ENCODE measurements at places on chromosomes 1 and 21.

GRCh38 chr1:201254625-201255478 is 28.5 kb upstream of the PKP1 start:
- DNase-seq = peak; percentile 33

GRCh38 chr1:10975567-10976326 is 36.7 kb upstream of the TARDBP start:
- no peak for DNase-seq

- no peak for DNase-seq
Measured at GRCh38 chr1:201217146-201217545, 26.5 kb downstream of the IGFN1 start.

DNA sequence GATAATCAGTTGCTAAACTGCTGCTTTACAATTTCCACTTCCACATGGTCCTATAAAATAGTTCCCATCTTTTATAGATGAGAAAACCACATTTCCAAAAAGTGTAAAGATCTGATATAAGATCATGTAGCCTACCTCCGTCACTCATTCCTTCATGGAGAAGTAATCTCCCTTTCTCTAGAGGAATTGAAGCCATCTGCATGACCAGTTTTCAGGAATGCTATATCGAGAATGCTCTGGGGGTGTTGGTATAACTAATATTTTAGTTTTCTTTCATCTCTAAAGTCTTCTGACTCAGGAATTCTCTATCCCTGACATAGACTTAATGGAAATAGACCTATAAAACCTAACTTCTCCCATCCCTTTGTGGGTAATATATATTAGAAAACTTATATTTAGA is 173.0 kb upstream of the UBE2U start:
- no peak for DNase-seq

- DNase-seq = no peak
Measured at GRCh38 chr21:22115746-22116145, 1117.5 kb downstream of the NCAM2 start.

- DNase-seq = no peak
Measured at GRCh38 chr1:206850401-206850800, 15.0 kb upstream of the IL20 start.

DNA sequence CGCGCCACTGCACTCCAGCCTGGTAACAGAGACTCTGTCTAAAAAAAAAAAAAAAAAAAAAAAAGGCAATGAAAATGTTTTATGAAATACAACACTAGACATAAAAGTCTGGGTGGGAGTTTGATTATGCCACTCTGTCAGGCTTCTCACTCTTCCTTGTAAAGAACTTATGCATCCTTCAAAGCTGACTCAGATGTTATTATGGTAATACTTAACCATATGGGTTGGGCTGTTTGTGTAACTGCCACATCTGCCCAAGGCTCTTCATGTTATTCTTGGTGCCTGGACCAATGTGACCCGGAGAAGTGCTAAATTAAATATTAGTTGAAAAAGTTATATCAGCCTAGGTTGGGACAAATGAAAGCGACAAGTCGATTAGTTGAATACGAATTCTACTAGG is 23.8 kb downstream of the FAM89A start:
- no peak for DNase-seq

- no peak for DNase-seq
Measured at GRCh38 chr1:228684607-228685006, 50.7 kb upstream of the RHOU start.

- no peak for DNase-seq
Measured at GRCh38 chr1:223136086-223136485, 7.0 kb downstream of the TLR5 start.

DNA sequence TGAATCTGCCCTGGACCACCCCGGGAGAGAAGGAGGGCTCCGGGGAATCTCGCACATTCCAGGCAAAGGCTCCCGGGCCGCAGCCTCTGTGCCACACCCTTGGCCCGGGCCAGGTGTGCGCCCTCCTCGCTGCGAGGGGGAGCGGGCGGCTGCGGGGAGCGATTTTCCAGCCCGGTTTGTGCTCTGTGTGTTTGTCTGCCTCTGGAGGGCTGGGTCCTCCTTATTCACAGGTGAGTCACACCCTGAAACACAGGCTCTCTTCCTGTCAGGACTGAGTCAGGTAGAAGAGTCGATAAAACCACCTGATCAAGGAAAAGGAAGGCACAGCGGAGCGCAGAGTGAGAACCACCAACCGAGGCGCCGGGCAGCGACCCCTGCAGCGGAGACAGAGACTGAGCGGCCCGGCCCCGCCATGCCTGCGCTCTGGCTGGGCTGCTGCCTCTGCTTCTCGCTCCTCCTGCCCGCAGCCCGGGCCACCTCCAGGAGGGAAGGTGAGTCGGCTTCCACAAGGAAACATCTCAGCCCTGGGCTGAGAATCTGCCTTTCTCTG is at the start of gene LAMC2:
Gene LAMC2, plus strand, starts transcription at position 324 of the 550 bp plus-strand sequence. Its CDS starts 89 bp downstream, at position 413.
- DNase-seq = no peak

DNA sequence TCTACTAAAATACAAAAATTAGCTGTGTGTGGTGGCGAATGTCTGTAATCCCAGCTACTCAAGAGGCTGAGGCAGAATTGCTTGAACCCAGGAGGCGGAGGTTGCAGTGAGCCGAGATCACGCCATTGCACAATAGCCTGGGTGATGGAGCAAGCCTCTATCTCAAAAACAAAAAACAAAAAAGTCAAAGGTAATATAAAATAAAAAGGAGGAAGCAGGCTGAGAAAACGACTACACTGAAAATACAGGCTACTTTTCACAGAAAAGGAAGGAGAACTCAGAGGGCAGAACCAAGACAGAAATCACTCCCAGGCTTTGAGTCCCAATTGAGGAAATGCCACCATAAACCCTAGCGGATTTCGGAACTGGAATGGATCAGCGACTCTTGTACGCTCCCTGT is 5.9 kb upstream of the A3GALT2 start:
- DNase-seq = no peak

GRCh38 chr1:145827966-145828365 is 4.0 kb downstream of the POLR3C start:
- DNase-seq = no peak

- DNase-seq = peak; percentile 6
Measured at GRCh38 chr1:177948336-177948972, 21.4 kb downstream of the SEC16B start.

DNA sequence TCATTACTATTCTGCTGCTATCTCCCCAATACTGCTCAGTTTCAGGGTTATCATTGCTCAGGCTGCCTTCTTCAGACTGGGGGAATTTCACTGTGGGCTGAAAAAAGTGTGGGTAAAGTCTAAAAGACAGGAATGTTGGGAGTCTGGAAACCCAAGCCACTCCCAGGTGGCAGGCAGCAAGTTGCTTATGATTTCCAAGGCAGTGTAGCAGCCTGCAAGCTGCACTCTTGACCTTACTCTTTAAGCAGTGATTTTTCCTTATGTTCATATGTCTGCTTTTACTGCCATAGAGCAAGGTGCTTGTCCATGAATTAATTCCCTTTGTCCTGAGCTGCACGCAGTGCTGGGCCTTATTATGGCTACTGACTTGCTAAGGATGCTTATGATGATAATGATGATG is 53.1 kb downstream of the PHC2 start:
- no peak for DNase-seq

- no peak for DNase-seq
Measured at GRCh38 chr1:201660931-201661822, 122.2 kb downstream of the NAV1 start.

DNA sequence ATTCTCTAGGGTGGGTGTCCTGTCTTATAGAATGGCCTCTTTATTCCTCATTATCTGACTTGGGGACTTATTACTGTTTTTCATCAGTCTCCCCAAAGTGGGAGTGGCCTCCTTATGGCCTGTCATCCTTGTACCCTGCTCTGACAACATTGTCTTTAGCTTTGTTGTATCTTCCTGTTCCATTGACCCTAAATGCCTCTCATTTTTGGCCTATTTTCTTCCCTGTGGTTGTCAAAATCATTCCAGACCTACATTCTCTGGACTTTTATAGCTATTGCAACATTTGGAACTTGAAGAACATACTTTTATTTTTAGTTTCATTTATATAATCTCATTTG is 9.7 kb downstream of the SFT2D2 start:
- no peak for DNase-seq

DNA sequence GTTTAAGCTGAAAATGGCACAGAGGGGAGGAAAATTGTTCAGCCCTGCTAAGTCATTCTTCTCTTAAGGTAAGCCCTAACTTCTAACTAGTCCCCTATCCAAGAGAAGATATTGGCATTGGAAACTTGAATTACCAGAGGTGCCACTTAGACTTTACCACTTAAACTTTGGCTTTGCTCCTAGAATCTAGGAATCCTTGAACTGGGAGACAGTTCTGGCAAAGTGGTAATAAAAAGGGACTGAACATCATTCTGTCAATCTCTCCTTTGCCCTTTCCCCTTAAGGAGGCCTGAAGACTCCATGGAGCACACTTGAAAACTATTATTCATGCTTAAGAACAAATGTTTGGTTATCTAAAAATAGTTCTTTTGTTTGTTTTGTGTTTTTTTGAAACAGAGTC is 8.4 kb downstream of the ATP1A4 start:
- DNase-seq = no peak
